ENCODE measurements at places on chromosomes 5 and 9.

- DNase-seq, result no peak
These were observed 10.7 kb downstream of the GAPT start for GRCh38 chr5:58501778-58502417.

- DNase-seq, result no peak
These were observed 181.7 kb downstream of the BNC2 start for GRCh38 chr9:16688814-16689213.

- no peak for DNase-seq
These were observed 930 bp downstream of the PRLR start for GRCh38 chr5:35229076-35230037.

DNA sequence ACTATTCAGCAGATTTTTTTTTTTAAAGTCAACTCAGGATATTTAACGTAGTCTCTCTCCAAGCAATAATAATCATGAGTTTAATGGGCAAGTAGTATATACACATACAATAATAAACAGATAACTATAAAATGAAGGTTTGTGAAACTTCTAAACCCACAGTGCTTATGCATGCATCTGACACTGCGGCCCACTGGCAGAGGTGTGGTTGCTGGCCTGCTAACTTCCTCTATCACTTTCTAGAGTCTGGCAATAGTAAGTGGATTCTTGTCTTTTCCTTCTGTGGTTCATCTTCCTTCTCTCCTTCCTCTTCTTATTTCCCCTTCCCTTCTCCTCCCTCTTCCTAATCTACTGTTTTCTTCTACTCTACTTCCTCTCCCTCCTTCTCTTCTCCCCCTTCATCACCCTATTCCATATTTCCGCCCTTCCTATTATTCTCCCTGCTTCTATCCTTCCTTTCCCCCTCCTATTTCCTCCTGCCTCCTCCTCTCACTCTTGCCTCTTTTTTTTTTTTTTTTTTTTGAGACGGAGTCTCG, 18.6 kb upstream of the AGXT2 start:
- DNase-seq, result no peak

DNA sequence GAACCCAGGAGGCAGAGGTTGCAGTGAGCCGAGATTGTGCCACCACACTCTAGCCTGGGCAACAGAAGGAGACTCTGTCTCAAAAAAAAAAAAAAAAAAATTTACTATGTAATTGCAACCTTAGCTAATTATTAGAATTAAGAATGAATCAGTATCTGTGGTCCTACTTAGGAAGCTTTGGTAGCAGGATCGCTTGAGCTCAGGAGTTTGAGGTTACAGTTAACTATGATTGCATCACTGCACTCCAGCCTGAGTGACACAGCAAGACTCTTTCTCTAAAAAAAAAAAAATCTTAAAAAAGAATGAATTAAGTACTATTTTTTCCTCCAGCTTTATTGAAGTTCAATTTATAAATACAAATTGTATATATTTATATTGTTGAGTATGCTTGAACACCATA, 16.7 kb downstream of the NDUFAF2 start:
- no peak for DNase-seq

GRCh38 chr5:10857338-10857733, 96.3 kb upstream of the DAP start:
- no peak for DNase-seq

DNA sequence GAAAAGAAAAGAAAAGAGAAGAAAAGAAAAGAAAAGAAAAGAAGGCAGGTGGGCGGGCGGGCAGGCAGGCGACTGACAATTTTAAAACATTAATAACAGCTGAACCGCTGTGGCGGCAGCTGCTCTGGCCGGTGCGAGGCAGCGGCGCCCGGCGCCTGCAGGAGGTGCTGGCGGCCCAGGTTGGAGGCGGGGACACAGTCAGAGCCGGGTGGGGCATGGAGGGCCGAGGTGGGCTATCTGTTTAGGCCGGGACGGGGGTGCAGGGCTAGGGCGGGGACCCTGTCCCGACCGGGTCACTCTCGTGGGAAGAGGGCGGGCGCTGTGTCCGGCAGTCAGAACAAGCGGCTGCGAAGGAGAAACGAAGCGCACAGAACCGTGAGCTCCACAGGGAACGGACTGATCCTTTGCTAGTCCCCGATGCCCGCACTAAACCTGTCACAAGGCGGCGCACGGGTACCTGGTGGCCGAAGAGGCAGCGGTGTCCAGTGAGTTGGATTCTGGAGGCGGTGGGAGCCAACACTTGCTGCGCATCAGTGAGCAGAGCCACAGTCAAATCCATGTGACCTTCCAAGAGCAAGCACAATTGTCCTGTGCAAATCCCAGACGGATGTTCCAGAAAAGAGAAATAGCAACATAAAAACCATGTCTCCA, 13.6 kb upstream of the ALDOB start:
- peak; percentile 12 for DNase-seq

DNA sequence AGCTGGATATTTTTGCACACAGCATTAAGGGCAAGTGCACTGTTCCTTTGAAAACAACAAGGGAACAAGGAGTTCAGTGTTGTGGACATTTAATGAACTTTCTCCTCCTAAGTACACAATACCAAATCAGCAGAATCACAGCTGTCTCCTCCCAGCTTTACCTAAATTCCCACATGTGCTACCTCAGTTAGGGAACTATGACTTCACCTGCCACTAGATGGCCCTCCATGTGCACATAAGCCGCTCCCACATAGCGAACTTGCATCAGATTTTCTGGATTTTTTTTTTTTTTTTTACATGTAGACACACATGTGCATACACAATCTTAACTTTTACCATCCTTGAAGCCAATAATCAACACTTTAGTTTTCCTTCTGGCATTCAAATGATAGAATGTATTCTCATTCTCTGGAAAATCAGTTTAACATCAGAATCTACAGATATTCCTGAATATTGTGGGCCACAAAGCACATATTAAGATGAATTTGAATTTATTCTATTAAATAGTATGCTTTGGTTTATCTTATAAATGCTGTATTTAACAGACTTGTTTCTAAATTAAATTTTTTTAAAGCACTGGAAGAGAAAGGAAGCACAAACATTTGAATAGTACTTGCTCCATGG, 123.6 kb downstream of the PALM2AKAP2 start:
- peak; percentile 60 for DNase-seq

DNA sequence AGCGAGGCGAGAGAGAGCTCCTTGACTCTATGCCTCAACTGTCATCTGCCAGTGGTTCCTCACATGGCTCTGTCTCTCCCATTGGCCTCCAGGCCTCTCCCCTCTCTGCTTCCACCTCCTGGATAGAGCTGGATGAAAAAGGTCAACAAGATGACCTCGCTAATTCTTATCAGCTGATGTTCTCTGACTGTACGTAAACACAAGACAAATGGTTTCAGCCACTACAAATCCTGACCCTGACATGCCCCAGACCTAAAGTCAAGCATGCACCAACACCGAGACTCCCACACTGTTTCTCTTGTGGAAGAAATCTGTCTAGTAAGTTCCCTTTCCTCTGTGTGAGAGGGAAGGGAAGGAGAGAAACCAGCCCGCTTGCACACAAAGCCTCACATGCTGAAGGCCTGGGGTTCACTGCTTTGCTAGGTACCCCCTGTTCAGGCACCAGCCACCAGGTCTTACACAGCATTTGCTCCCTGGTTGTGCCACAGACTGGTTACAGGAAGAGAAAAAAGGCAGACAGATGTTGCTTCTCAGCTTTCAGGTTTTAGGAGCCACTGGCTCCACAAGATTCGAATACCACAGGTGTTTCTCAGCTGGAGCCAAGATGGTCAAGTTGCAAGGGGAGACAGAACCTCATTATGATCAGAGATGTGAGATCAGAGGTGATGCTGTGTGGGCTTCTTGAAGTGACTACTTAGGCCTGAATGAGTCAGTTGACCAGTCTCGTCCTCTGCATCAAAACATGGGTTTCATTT, 592.5 kb downstream of the CCDC171 start:
- no peak for DNase-seq

- DNase-seq, result no peak
These were observed 7.6 kb upstream of the DNAJA1 start for GRCh38 chr9:33017283-33018041.

DNA sequence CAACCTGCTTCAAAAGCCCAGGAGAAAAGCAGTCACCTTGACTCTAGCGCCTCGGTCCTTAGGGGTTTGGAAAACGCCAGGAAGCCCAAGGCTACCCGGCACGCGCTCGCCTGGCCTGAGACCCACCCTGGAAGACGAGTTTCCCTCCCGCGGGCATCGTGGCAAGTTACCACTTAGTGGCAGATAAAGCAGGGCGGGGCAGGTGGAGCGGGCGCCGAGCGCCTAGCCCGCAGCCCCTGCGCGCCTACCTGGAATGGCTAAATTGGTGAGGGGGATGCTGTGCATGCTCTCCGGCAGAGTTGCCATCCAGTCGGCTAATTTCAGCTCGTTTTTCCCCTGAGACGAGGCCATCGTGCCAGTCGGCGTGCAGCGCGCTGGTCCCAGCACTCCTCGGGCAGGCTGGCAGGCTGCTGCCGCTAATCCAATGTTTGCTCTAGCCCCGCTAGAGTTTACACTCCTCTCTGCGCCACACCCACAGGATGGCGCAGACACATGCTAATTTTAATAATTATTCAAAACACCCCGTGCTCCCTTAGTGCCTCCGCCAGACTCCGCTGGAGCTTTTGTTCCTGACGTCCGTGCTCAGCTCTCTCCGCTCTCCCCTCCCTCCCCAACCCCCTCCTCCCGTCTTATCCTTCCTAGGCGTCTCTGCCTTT, at the start of gene PLCXD3:
PLCXD3 (minus strand) TSS at position 426 of the 656 bp plus-strand sequence; CDS start at position 351, 75 bp downstream.
- no peak for DNase-seq

DNA sequence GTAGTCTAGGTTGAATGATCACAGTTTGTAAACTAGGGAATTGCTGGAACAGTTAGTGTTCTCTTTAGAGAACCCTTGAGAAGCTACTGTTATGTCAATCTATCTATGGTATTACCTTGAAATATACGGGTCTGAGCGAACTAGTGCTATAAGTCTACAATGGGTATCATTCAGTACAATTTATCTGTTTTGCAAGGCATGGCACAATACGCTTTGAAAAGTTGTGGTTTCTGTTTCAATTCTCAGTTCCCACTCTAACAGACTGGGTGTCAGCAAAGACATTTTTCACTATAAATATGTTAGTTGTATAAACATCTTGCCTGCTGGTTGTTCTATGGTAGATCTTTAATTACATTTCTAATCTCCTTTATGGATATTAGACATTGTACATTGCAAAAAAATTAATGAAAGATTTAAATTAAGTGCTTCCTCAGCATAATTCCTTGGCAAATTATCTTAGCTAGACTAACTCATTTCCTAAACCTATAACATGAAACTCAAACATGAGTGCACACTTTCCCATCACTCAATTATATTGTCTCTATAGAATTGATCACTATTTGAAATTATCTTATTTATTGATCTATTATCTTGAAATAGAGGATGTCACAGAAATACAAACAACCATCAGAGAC, 24.9 kb upstream of the SLCO6A1 start:
- DNase-seq, result no peak

GRCh38 chr5:108003178-108003577, 332.4 kb upstream of the EFNA5 start:
- peak; percentile 30 for DNase-seq

DNA sequence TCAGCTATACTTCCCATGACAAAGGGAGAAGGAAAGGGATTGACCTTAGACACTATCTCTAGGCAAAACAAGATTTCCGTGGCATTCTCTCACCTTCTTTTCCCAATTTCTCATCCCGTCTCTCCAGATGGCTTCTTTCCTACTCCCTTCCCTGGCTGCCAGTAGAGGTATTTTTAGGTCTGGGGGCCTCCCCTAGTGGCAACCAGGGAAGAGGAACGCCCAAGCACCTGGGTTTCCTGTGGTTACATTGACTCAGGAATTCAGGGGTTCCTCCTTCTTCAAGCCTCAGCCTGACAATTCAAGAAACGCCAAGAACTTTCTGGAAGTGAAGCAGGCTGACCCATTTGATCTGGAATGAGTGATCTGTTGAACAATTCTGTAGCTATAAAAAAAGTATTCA, 111.5 kb upstream of the OSMR start:
- DNase-seq, result no peak

GRCh38 chr9:35790385-35791296, 750 bp upstream of the NPR2 start:
- peak; percentile 72 for DNase-seq

- no peak for DNase-seq
These were observed 161.1 kb downstream of the COL23A1 start for GRCh38 chr5:178429156-178429468.

DNA sequence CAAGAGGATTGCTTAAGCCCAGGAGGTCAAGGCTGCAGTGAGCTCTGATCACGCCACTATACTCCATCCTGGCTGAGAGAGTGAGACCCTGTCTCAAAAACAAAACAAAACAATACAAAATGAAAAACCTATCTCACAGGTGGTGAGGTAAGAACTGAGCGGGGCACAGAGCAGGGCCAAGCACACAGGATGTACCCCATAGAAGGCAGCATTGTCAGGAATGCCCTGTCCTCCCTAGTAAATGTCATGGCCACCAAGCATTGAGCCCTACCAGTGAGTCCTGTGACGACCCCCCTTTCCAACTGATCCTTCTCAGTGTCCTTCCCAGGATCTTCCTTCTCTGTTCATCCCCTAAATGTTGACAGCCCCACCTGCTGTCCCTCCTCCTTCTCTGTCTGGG, 44.6 kb upstream of the ALDH1B1 start:
- no peak for DNase-seq

GRCh38 chr5:179262126-179262920, 82.9 kb downstream of the ADAMTS2 start:
- DNase-seq, result no peak

GRCh38 chr9:137762414-137763061, 115.0 kb upstream of the CACNA1B start:
- DNase-seq, result no peak

DNA sequence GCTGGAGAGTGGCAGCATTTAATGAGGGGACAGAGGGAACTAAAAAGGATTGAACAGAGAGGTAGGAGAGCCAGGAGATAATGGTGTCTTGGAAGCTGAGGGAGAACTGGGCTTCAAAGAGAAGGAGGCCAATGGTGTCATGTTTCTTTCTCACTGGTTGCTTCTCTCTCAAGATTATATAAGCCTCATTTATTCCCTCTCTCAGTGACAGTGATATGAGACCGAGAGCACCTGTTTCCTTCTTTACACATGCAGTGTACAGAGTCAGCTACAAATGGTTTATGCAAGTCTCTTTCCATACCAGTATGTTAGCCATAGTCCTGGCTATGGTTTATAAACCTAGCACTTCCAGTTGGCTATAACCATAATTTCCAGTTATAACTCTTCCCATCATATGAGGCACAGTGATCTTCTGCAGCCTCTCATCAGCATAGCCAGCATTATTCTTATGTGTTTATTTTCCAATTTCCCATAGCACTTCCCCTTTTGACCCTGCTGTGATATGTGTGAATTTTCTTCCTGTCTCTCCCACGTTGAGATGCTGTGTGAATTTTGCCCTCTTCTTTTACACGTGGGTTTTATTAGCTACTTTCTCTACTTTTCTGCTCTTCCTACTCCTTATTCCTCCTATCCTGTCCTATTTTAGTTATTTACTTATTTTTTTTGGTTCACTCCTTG, 71.2 kb downstream of the UNC13B start:
- no peak for DNase-seq

GRCh38 chr5:137167187-137167586, 331.9 kb downstream of the SPOCK1 start:
- DNase-seq, result no peak

Data from CD4-positive, alpha-beta T cell treated with Interleukin-15 for 4 hours (primary cell).